ENCODE measurements at places on chromosomes 7 and 10.

- DNase-seq = no peak
Measured at GRCh38 chr7:67408109-67408508, 411.5 kb downstream of the TYW1 start.

GRCh38 chr10:44089671-44090070 is 295.2 kb downstream of the CXCL12 start:
- DNase-seq = no peak

- no peak for DNase-seq
Measured at GRCh38 chr7:115300231-115300870, 378.5 kb downstream of the MDFIC start.

- no peak for DNase-seq
Measured at GRCh38 chr7:2165239-2165609, 67.5 kb downstream of the MAD1L1 start.

- no peak for DNase-seq
Measured at GRCh38 chr7:157952841-157953645, 616.2 kb downstream of the DNAJB6 start.

DNA sequence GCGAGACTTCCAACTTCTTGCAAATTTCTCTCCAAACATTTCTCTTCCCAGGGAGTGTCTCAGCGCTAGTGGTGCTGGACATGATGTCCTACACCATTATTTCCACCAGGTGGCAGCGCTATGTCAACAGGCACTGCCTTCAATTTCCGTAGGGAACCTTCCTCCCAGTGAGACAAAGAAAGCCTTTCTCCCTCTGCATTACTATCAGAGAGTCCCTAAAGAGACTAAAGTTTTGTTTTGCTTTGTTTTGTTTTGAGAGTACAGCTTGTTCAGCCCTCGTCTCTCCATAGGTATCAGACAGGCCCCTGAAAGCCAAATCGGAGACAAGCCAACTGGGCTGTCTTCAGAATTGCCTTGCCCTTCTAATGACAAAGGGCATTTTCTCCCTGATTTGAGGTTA is 44.2 kb upstream of the GGCT start:
- no peak for DNase-seq

GRCh38 chr7:147595042-147595441 is 995.5 kb upstream of the C7orf33 start:
- no peak for DNase-seq

- DNase-seq = no peak
Measured at GRCh38 chr10:59315465-59315864, 46.9 kb downstream of the FAM13C start.

DNA sequence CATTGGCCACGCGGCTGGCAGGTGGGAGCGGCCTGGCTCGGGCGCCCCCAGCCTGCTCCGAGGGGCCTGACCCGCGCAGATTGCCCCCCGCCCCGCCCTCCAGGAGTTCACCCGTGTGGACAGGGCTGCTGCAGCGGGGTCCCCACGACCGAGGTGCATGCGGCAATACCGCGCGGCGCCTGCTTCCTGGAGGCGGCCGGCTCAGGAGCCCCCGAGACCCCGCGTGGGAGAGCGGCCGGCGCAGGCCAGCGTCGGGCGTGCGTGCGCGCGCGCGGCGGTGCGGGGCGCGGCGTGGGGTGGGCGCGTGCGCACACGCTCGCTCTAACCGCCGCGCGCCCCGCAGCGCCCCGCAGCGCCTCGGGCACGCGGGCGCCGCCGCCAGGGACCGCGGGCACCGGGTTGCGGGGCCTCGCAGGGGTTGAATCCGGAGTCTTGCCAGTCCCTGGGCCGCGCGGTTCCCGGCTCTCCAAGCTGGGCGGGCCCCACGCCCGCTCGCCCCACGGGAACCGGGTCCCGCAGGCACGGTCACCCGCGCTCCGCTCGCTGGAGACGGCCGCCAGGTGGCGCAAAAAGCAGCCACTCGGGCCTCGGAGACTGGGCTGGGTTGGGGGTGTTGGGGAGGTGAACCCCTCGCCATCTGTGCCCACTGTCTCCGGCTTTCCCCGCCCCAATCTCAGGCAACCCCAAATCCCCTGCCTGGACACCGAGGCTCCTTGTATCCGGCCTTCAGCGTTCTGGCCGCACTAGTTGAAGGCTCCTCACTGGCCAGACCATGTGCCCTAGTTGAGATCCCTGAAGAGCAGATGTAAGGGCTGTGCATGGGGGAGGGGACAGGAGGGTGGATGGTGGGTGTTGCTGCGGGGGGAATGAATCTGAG is 1.3 kb upstream of the ACHE start:
- DNase-seq = no peak

GRCh38 chr10:132985546-132985900 is 43.2 kb upstream of the CFAP46 start:
- no peak for DNase-seq

GRCh38 chr10:29181936-29182335 is 106.9 kb upstream of the LYZL1 start:
- no peak for DNase-seq

DNA sequence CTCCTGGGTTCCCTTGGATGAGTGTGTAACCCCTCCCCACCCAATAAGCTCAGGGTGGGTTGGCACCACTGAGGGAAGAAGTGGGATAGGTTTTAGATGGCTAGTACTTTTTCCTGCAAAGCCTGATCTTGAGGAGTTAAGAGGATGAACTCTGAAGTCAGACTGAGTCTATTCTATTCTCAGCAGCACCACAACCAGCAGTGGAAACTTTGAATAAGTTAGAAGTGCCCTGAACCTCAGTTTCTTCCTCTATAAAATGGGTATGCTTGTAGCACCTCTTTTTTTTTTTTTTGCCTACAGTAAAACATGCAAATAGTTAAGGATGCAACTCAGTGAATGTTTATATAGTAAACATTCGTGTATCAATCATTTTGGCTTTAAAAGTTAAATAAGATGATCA is 7.1 kb downstream of the NKX2-3 start:
- no peak for DNase-seq

DNA sequence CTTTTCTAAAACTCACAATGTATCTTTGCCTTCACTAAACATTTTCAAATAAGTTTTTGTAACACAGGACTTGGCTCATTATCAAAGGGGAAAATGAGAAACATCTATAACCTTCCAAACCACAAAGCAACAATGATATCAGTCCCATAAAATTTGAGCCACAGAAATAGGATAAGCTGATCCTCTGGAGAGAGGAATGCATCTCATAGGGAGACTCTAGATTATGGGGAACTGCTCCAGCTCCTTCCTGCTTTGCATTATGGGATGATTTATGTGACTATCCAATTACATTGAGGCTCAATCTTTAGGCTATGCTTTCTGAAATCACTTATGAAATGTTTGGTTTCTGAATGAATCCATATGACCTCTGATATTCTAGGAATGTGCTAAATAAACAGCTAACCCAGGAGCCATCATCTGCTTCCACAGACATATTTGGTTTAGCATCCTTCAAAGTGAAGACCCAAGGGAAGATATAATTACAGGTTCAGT is 70.4 kb downstream of the CUBN start:
- DNase-seq = no peak

GRCh38 chr10:121065330-121065729 is 214.2 kb downstream of the WDR11 start:
- DNase-seq = no peak

DNA sequence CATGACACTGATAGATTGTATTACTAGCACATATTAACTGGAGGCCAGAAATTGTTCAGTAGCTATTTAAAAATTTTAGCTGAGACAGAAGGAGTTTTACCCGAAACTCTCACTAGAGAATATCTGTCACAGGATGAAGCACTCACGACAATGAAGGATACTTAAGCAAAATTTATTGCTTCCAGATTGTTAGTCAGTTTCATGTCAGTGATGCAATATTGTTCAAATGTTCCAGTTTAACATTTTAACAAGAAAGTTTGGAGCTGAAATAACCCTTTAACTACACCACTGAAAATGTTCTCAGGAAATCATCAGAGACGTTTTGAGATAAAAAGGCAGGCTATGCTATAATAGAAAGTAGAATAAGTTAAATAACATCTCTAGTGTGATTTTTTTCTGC is 15.0 kb upstream of the CADPS2 start:
- no peak for DNase-seq

- no peak for DNase-seq
Measured at GRCh38 chr10:105288026-105288425, 646.9 kb downstream of the SORCS3 start.

DNA sequence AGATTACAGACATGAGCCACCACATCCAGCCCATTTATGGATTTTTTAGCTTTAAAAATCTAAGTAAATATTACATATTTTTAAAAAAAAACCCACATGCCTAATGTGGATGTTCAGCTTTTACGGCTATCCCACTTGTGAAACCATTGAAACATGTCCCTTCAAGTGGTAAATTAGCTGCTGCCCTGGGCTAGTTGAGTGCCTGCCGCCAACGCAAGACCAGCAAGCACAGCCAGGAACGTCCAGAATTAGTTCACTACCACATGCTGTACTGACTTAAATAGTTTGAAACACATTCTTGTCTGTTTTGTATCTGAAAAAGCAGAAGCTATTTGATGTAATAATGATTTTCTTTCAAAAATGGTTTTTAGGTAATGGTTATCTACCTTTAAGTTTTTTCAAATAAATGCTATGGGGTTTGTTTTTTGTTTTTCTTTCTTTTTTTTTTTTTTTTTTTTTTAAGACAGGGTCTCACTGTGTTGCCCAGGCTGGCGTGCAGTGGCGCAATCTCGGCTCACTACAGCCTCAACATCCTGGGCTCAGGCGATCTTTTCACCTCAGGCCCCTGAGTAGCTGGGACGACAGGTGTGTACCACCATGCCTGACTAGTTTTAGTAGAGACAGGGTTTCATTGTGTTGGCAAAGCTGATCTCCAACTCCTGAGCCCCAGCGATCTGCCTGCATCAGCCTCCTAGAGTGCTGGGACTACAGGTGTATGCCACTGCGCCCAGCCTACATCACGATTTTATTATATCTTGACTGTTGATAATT is 57.0 kb downstream of the KLRG2 start:
- DNase-seq = no peak

DNA sequence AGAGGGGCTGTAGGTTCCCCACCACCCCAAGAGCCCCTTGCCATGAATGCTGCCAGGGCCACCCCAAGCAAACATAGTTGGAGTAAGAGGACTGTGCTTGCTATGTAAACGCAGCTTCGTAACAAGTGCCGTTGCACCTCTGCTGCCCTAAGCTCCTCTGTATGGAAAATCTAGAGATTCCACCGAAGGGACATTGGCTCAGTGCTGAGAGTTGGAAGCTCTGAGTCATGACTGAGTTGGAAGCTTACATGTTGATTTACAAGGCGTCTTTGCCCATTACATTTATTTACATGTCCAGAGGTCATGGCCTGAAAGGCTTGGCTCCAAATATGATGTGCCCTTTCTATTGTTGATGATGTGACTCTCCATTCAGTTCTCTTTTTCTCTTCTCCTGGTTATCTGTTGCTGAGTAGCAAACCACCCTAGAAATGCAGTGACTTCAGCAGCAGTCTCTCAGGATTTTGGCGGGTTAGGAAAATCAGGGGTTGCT is 233.1 kb upstream of the TCF7L2 start:
- no peak for DNase-seq

GRCh38 chr10:114100848-114101741 is 57.4 kb downstream of the ADRB1 start:
- no peak for DNase-seq

- no peak for DNase-seq
Measured at GRCh38 chr7:35725280-35725680, 30.3 kb upstream of the HERPUD2 start.

GRCh38 chr10:1655367-1655766 is 82.0 kb downstream of the ADARB2 start:
- DNase-seq = no peak

- DNase-seq = no peak
Measured at GRCh38 chr10:43461950-43462349, 25.0 kb downstream of the ZNF487 start.

DNA sequence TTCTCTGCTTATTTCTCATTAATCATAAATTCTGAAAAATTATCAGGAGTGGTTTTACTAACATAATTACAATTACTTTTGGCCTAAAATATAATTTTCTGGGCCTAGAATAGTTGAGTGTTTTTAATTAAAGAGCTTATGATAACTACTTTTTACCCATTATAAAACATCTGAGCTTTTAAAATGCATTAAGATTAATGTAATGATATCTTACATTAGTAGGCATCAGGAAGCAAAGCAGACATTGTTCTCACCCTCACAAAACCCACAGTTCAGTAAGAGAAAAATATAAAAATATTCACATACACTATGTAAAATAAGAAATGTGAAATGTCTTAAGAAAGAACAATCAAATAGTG is 443.7 kb upstream of the SEMA3A start:
- DNase-seq = no peak

DNA sequence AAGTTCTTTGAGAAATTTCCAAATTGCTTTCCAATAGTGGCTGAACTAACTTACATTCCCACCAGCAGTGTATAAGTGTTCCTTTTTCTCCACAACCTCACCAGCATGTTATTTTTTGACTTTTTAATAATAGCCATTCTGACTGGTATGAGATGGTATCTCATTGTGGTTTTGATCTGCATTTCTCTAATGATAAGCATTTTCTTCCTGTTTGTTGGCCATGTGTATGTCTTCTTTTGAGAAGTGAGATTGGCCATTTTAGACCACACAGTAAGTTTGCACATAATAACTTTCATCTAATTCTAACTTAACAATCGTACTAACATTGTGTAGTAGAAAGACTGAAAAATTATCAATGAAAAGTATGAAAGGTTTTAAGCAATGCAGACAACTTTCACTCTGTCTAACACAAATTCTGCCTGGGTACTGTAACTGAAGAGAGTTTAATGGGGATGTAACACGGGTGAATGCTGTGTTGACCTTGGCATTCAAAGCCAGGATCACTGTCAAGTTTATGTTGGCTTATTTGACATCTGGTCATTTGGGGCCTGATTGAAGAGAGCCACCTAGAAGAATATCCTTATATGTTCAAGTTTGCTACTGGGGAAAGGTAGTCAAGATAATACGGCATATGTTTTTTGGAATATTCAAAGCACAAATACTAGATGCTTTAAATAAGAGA is 50.4 kb downstream of the FAM171A1 start:
- no peak for DNase-seq

GRCh38 chr7:122487131-122487530 is 182.6 kb upstream of the FEZF1 start:
- DNase-seq = no peak

DNA sequence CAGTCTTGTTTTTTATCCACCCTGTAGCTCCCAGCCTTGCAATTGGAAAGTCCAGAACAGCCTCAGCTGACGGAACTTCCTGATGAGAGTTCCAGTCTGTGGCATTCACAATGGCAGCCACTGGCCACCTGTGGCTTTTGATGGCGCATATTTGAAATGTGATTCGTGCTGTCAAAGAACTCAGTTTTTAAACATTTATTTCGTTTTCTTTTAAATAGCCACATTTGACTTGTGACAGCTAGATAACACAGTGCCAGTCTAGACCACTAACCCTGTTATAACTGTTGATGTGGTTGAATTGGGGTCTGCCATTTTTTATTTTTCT is 97.3 kb downstream of the INPP5A start:
- no peak for DNase-seq

- no peak for DNase-seq
Measured at GRCh38 chr10:33981301-33981700, 646.8 kb upstream of the NRP1 start.

All from stimulated activated CD8-positive, alpha-beta memory T cell treated with anti-CD3 and anti-CD28 coated beads, Interleukin-7, amount 100 ng/mL, for 1 hour (primary cell).